ACHN (cell line): ENCODE measurements at places on chromosomes 1 and 21.

DNA sequence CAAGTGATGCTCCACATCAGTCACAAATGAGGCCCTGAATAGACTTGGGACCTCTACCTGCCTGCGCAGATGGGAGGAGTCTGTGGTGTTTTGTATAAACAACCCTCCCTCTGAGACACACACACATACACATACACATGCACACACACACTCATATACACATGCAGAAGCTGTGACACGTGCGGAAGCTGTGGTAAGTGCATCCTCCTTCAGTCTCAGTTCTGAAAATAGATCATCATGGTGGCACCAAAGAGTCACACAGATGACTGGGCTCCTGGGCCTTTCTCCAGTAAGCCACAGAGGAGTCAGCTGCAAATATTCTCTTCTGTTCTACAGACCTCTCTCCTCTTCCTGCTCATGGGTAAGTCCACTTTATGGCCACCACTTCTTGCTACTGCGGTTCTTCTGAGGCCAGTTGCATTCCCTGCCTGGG is at the start of gene LY9:
TSS of gene LY9 (plus strand) at position 224 of the 433 bp plus-strand sequence. CDS start at position 238, 14 bp downstream.
- no peak for DNase-seq

GRCh38 chr1:111695801-111696200 is 43.4 kb downstream of the INKA2 start:
- no peak for DNase-seq

DNA sequence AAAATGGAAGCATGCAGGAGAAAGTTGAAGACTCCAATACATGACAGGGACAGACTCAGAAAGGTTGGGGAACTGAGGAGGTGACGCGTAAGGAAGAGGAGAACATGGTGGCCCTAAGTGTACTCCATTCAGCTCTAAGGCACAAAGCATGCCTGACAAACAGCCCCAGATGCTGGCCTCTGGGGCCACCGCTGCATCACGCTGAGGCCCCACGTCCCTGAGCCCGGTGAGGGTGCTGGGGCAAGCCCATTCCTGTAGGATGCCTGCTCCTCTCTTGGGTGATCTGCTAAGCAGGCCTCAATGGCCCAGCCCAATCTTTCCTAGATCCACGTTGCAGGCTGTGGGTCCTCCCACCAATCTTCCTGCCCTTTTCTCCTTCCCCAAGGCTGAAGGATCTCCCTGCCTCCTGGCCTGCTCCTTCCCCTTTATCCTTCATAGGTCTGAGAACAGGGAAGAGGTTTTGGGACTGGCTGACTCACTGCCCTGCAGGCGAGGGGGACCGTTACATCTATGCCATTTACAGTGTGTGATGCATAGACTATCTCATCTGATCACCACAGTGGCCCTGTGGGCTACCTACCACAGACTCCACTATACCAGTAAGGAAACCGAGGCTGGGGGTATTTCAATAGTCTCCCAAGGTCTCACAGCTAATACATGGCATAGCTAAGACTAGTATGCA is 16.8 kb upstream of the NID1 start:
- no peak for DNase-seq

DNA sequence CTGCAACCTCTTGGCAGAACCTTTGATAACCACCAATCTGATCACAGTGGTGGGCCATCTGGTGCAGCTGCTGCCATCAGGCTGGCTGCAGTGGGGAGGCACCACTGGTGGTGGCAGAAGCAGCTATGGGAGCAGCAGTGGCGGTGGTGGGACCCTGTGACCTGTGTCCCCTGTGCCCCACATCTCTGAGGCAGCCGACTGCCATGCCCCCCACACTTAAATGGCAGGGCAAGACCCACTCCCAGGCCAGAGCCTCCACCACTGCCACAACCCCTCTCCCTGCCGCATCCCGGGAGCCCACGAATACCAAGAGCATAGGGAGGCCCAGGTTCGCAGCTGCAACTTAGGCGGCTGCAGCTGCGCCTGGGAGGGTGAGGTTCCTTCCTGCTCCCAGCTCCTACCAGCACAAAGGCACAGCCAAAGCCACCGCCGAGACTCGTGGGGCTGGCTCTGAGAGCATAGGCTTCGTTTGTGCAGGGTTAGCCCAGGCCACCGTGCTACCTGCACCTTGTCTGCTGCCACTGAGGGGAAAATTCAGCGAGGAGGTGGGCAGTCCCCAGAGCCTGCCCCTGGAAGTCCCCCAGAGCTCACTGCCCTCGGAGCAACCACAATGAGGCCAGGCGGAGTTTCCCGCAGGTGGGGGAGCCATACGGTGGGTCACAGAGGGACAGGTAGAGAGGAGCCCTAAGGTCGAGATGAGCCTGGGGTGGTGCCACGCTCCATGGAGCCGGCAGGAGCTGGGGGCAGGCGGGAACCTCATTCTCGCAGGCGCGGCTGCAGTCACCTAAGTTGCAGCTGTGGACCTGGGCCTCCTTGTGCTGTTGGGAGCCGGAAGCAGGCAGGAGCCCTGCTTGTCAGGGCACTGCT is 518.7 kb downstream of the RWDD3 start:
- no peak for DNase-seq

DNA sequence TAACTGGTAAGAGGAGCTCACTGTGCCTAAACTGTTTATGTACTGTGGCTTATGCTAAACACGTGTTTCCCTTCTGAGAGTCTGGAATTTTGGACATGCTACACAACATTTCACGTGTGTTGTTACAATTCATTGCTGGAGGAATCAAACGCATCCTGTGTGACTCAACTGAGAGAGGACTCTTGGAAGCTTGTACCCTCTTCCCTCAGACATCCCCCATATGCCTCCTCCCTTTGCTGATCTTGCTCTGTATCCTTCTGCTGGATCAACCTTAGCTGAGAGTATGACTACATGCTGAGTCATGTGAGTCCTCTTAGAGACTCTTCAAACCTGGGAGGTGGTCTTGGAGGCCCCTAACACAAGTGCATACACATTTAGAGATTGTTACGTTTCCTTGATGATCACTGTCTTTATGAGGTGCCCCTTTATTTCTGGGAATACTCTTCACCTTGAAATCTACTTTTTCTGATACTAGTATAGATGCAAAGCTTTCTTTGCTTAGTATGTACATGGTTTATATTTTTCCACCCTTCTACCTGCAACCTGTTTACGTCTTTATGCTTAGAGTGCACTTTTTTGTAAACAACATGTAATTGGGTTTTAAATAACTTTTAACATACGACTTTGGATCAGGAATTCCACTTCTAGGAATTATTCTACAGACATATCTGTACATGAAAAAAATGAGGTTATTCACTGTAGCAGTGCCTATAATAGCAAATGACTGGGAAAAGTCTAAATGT is 8.7 kb downstream of the NPHP4 start:
- DNase-seq, result peak; percentile 18

DNA sequence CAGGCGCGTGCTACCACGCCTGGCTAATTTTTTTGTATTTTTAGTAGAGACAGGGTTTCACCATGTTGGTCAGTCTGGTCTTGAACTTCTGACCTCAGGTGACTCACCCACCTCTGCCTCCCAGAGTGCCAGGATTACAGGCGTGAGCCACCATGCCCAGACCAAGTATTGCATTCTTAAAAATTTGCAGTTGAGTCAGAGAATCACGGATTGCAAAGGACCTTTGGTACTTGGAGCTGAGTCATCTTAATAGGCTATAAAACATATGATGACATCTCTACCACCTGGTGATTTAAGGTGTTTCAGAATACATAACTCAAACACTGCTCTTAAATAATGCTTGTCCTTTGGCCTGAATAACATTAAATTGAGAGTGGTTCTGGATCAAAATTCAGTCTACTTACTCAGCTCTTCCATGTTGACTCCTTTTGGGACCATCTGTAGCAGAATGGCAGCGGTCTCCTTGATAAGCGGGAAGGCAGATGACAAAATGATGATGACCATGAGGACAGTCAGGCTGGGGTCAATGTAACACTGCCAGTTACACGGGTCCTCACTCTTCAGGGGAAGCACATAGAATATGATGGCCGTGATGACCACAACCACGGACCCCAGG is 10.4 kb downstream of the SLC30A10 start:
- DNase-seq, result peak; percentile 59

GRCh38 chr1:86018283-86018923 is 138.2 kb downstream of the COL24A1 start:
- DNase-seq, result peak; percentile 47

DNA sequence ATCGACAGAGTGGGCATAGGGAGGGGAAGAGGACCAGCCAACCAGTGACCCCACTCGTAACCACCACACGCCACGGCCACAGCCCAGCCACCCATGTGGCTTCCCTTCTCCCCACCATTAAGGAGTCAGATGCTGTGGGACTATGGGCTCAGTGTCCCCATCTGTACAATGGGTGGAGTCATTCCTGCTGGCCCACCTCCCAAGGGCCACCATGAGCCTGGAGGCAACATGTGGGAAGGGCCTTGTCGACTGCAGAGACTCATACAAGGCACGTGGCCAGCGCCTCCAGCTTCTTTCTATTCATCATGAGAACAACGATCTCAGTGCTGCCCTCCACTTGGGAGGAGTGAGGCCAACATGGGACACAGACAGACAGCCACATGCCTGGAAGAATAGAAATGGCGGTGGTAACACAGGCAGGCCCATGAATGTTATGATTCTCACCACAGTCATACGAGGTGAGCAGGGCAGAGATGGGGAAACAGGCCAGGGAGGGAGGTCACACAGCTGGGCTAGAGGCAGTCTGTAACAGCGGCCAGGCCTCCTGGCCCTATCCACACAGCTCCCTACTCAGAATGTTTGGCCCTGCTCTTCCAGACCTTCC is 16.1 kb downstream of the LRP8 start:
- no peak for DNase-seq

GRCh38 chr1:31182352-31182751 is 57.3 kb downstream of the NKAIN1 start:
- peak; percentile 82 for DNase-seq

DNA sequence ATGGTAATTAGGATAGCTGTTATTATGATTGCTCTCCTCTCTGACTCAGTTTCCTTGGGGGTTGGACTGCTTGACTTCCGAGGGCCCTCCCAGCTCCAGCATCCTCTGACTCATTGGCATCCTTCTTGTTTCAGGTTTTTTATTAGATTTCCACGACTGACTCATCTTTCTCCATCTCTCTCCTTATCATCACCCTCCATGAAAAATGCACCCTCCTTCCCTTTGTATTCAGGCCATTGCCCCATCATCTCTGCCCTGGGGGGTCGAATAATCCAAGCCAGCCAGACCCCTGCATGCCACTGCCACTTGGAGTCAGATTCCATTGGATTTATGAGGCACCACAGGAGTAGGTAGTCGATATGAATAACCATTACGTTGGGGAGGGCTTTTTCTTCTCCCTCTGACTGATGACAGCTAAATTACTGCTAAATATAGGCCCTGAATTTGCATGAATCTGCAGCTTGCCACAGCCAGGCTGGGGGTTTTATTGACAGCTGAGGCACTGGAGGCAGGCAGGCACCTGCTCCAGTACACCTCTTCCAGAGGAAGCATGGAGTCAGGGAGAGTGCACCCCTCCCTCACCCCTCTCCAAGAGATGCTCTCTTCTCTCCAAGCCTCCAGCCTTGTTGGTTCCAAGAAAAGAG is 91.7 kb downstream of the C1orf94 start:
- no peak for DNase-seq

- peak; percentile 29 for DNase-seq
Observed at GRCh38 chr1:6041432-6042062, 4.1 kb upstream of the KCNAB2 start.

DNA sequence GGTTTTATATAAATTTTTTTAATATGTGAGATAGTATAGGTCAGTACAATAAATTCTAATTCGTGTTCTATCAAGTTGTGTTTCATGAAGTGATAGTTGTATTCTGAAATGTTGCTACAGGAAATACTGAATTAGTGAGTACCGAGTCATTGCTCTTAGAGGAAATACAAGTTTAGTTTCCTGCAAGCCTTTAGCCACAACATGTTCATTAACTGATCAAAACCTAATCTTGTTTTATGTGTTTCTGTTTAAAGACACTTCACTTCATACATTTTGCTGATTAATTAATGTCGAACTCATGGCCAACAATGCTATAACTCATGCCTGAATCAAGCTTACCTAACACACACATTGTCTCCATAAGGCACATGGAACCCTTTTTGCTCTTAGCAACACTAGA is 43.6 kb downstream of the LRRC7 start:
- no peak for DNase-seq

- no peak for DNase-seq
Observed at GRCh38 chr21:15804247-15805005, 74.6 kb downstream of the USP25 start.

- no peak for DNase-seq
Observed at GRCh38 chr1:57109247-57109646, 143.4 kb upstream of the C8B start.

GRCh38 chr1:176866011-176866714 is 298.3 kb downstream of the ASTN1 start:
- DNase-seq, result no peak

- DNase-seq, result peak; percentile 53
Observed at GRCh38 chr1:216670118-216670883, 52.9 kb downstream of the ESRRG start.

- DNase-seq, result no peak
Observed at GRCh38 chr21:35333831-35334618, 284.9 kb upstream of the RUNX1 start.

GRCh38 chr1:82485591-82486369 is 685.0 kb downstream of the ADGRL2 start:
- DNase-seq, result peak; percentile 76

DNA sequence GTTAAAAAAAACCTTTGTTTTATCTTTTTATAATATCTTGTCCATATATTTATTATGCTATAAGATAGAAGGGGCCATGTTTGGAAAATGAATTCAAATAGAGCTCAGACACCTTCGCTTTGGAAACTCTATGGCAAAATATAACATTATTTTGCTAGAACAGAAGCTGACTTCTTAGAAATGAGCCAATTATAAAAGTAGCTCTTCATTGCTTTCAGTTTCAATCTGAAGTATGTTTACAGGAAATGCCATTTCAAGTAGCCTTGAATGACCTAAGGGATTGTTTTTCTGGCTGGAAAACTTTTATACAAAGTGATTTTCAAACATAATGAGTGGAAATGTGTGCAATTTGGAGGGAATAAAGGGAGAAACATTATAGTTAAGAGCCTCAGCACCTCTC is 37.8 kb upstream of the GBP5 start:
- DNase-seq, result peak; percentile 10

DNA sequence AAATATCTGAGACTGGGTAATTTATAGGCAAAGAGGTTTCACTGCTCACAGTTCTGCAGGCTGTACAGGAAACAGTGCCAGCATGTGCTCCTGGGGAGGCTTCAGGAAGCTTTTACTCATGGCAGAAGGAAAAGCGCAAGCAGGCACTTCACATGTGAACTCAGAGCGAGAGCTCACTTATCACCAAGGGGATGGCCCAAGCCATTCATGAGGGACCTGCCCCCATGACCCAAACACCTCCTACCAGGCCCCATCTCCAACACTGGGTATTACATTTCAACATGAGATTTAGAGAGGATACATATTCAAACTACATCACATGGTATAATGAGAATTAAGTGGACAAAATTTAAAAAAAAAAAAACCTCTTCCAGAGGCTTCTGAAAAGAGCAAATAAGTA is 13.7 kb downstream of the WASF2 start:
- no peak for DNase-seq

DNA sequence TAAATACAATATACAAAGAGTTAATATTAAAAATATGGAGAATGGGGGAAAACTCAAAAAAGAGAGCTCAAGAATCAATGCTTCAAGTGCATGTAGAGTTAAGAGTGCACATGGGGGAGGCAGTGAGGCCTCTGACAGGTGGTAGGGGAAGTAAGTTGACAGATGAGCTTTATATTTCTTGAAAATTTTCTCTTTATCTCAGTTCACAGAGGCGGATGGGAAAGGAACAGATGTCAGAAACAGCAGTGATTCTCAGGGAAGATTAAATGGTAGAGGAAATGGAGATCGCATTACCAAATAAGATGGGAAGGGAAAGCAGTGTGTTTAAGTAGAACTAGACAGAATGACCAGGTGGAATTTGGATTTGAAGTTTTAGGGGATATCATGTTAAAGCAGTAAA is 200.1 kb upstream of the C1orf105 start:
- no peak for DNase-seq
